ENCODE measurements at places on chromosomes 5 and 9. TPM values are rescaled to one million over a fixed set of nuclear protein-coding genes. Genes with fewer than 3 reads are reported as not detected.

DNA sequence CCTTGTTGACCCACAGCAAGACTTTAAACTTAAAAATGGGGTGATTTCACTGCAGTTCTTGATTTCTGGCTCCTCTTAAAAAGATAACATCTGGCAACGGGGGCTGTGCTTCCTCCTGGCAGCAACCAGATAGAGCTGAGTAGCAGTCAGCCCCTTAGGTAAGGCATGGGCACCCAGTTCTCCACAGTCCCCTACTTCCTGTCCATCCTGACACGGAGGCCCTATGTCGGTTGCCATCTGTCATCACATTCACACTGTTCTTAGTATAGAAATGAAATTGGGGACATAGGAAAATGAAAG is 11.7 kb downstream of the CD74 start:
- H3K4me1 ChIP-seq = no peaks in the 10 kb centered on the region
- peaks cover 41% of the 10 kb centered on the region for H3K36me3 ChIP-seq
- peak overlapping the region; percentile 31 for H3K27ac ChIP-seq
- no peak for DNase-seq

DNA sequence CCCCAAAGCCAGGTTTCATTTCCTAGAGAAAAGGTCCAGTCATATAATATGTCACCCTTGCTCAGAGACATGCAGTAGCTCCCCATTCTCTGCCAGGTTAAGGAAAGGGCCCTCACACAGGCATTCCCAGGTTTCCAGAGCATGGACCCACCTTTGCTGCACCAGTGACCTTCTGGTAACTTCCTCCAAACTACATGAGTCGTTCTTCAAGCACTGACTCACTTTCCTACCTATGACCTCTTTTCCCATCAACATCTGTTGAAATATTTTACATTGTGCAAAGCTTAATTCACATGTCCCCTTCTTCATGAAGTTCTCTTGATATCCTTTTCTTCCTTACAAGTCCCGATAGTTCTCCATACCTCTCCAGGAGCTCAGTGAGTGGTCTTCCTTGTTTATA is 25.9 kb downstream of the SH3TC2 start:
- peaks cover 20% of the 10 kb centered on the region for H3K4me1 ChIP-seq
- DNase-seq = peak; percentile 6
- H3K4me3 ChIP-seq = no peak overlapping the region
- no peaks in the 10 kb centered on the region for H3K36me3 ChIP-seq

DNA sequence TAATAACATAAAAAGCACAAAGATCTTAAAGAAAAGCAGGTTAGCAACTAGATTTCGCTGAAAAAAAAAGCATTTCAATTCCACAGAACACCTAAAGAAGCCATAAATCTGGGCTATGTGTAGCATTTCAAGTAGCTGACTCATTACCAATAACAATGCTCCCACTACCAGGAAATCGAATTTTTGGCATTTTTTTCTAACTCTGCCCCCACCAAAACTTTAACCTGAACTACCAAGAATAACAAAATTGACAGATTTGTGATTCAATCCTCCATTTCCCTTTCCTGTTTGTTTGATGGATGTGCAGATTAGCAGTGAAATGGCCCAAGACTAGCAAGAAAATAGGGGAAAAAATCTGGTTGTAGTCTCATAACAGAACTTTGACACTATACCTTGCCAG is 180.2 kb downstream of the RASEF start:
- no peak for DNase-seq
- no peaks in the 10 kb centered on the region for H3K27me3 ChIP-seq

GRCh38 chr5:127599847-127600246 is 49.0 kb upstream of the CTXN3 start:
- no peak overlapping the region for H3K4me3 ChIP-seq
- peaks cover 3% of the 10 kb centered on the region for H3K27me3 ChIP-seq
- DNase-seq = no peak
- peaks cover 7% of the 10 kb centered on the region for H3K4me1 ChIP-seq
- H3K36me3 ChIP-seq = no peaks in the 10 kb centered on the region
- no peak overlapping the region for H3K27ac ChIP-seq

- H3K27me3 ChIP-seq = no peaks in the 10 kb centered on the region
- no peaks in the 10 kb centered on the region for H3K36me3 ChIP-seq
- H3K4me3 ChIP-seq = peak overlapping the region; percentile 60
- peaks cover 47% of the 10 kb centered on the region for H3K4me1 ChIP-seq
- no peak for DNase-seq
Measured at GRCh38 chr5:157050050-157050449, 8.9 kb downstream of the HAVCR1 start.

DNA sequence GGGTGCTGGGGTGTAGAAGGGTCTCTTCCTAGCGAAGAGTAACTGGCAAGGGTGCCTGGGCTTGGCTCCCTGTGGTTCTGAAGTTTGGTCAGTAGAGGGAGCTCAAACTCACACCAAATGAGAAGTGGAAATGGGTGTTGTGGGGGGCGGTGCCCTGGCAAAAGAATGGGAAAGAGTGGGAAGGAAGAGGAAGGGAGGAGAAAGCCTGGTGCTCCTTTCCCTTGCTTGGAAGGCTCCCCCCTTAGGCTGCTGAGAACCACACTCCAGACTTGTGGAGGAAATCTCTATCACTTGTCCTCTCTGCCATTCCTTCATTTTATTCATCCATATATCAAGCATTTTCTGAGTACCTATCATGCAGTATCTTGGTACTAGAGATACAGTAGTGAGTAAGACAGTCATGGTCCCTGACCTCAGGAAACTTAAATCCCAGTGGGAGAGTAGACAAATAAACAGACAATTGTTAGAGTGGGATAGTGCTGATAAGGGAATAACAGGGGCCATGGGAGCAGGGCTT is 13.0 kb downstream of the SLC4A9 start:
- H3K27ac ChIP-seq = no peak overlapping the region
- H3K36me3 ChIP-seq = no peaks in the 10 kb centered on the region
- H3K27me3 ChIP-seq = no peaks in the 10 kb centered on the region

GRCh38 chr9:92947268-92948037 is at the start of gene FGD3:
Gene FGD3 (plus strand): TSS chr9:92947523. CDS start chr9:92976257, 28,734 bp downstream.
- H3K4me3 ChIP-seq = peak within 1 kb of the TSS; percentile 74
- no peaks in the 10 kb centered on the region for H3K27me3 ChIP-seq
- peak; percentile 60 for DNase-seq

GRCh38 chr9:28779243-28779642 is 1206.0 kb upstream of the C9orf72 start:
- no peak for DNase-seq
- H3K4me3 ChIP-seq = no peak overlapping the region
- H3K27ac ChIP-seq = no peak overlapping the region

DNA sequence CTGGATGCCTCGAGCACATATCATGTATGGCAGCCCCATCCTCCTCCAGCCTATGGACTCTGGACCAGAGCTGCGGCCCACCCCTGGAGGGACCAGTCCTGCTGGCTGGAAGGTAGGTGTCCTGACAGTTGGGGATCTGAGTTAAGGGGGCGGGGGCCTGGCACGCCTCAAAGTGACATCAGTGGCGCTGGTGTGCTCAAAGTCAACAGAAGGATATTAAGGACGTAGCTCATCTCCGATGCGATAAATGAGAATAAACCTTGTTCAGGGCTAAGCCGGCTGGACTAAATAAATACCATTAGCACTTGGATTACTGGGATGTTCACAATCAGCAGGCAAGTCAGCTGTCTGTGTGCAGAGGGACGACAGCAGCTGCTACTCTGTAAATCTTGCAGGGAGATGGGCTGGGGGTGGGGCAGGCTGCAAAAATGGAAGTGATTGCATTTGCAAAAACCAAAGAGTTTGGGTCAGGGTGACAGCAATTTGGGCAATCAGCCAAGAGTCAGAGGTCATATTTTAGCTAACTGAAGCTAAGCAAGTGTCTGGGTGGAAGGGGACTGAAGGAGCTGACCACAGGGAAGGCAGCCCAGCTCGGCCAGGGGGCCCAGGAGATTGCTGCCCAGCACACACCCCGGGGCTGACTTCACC is 80.0 kb upstream of the LRRTM2 start:
- H3K36me3 ChIP-seq = no peaks in the 10 kb centered on the region
- no peak overlapping the region for H3K4me3 ChIP-seq
- H3K27me3 ChIP-seq = no peaks in the 10 kb centered on the region
- peaks cover 12% of the 10 kb centered on the region for H3K4me1 ChIP-seq
- no peak overlapping the region for H3K27ac ChIP-seq

GRCh38 chr5:141941307-141941706 is 16.7 kb downstream of the PCDH12 start:
- no peak overlapping the region for H3K4me3 ChIP-seq
- no peaks in the 10 kb centered on the region for H3K27me3 ChIP-seq
- H3K27ac ChIP-seq = peak overlapping the region; percentile 64

GRCh38 chr9:119801311-119801710 is 432.1 kb upstream of the BRINP1 start:
- H3K27ac ChIP-seq = no peak overlapping the region
- peaks cover 1% of the 10 kb centered on the region for H3K27me3 ChIP-seq
- DNase-seq = no peak

- no peak overlapping the region for H3K4me3 ChIP-seq
- no peaks in the 10 kb centered on the region for H3K27me3 ChIP-seq
- peaks cover 15% of the 10 kb centered on the region for H3K4me1 ChIP-seq
- peaks cover 30% of the 10 kb centered on the region for H3K36me3 ChIP-seq
- DNase-seq = no peak
Measured at GRCh38 chr9:99867536-99867935, 38.9 kb upstream of the STX17 start.

GRCh38 chr5:16679863-16680262 is 63.1 kb upstream of the RETREG1 start:
- H3K4me1 ChIP-seq = no peaks in the 10 kb centered on the region
- no peak overlapping the region for H3K4me3 ChIP-seq
- DNase-seq = peak; percentile 16
- peaks cover 3% of the 10 kb centered on the region for H3K27me3 ChIP-seq
- H3K36me3 ChIP-seq = no peaks in the 10 kb centered on the region
- H3K27ac ChIP-seq = no peak overlapping the region

DNA sequence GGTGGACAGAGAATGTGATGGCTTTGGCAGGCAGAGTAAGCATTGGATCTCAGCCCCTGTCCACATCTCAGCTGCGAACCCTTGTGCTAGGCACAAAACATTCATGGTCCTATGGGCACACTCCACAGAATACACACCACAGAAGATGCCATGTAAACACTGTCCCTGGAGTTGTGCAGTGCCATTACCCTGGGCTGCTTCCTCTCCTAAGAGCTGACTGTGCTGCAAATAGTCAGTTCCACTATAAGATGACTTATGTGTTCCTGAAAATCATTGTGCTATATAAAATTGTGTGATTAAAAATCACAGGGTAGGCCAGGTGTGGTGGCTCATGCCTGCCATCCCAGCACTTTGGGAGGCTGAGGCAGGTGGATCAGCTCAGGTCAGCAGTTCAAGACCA is 31.9 kb upstream of the ATP6V1G1 start:
- H3K4me1 ChIP-seq = no peaks in the 10 kb centered on the region
- no peak overlapping the region for H3K4me3 ChIP-seq
- no peaks in the 10 kb centered on the region for H3K36me3 ChIP-seq
- H3K27me3 ChIP-seq = peaks cover 2% of the 10 kb centered on the region
- no peak overlapping the region for H3K27ac ChIP-seq
- no peak for DNase-seq

- H3K27me3 ChIP-seq = no peaks in the 10 kb centered on the region
- H3K27ac ChIP-seq = no peak overlapping the region
- peaks cover 11% of the 10 kb centered on the region for H3K4me1 ChIP-seq
- DNase-seq = no peak
Measured at GRCh38 chr5:37251665-37252064, 2.5 kb upstream of the CPLANE1 start.

GRCh38 chr5:135269931-135270421 is 129.1 kb downstream of the MACROH2A1 start:
- no peak for DNase-seq
- no peak overlapping the region for H3K27ac ChIP-seq

DNA sequence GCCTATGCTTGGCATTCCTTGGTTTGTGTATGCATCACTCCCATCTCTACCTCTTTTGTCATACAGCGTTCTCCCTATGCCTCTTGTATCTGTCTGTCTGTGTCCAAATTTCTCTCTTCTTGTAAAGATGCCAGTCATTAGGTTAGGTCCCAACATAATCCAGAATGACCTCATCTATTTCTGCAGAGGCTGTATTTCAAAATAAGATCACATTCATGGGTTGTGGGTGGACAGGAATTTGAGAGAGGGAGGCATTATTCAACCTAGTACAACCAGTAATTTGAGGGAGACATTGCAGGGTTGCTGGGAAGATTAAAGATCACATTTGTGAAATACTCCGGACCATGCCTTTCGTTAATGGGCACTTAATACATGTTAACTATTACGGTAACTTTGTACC is 155.0 kb downstream of the MAN2A1 start:
- no peak for DNase-seq
- H3K4me1 ChIP-seq = peaks cover 32% of the 10 kb centered on the region
- peaks cover 82% of the 10 kb centered on the region for H3K36me3 ChIP-seq
- H3K27ac ChIP-seq = no peak overlapping the region
- H3K27me3 ChIP-seq = no peaks in the 10 kb centered on the region

DNA sequence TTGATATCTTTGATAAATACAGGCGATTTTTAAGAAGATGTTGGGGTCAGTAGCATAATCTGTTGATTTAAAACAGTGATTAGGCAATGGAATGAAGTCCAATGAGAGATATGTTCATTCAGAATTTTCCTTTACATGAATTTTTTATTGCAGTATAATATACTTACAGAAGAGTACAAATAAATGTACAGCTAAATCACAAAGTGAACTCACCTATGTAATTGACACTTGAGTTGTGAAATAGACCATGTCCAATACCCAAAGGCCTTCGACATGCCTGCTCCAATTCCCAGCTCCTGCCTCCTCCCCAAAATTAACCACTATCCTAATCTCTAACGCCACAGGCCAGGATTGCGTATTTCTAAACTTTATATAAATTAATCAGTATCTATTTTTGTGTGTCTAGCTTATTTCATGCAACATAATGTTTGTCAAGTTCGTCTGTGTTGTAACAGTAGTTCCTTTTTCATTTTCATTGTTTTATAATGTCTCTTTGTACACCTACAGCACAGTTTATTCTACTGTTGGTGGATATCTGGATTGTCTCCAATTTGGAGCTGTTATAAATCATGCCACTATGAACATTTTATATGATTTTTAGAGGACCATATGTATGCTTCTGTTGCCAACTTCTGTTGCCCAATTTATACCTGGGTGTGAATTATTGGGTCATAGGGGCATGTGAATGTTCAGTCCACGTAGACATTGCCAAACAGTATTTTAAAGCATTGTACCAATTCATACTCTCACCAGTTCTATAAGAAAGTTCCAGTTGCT is 208.3 kb downstream of the TLE1 start:
- H3K27ac ChIP-seq = no peak overlapping the region
- no peaks in the 10 kb centered on the region for H3K27me3 ChIP-seq
- no peak for DNase-seq
- H3K4me1 ChIP-seq = no peaks in the 10 kb centered on the region
- no peak overlapping the region for H3K4me3 ChIP-seq
- no peaks in the 10 kb centered on the region for H3K36me3 ChIP-seq

Gene ALDH1A1
- not detected for total RNA-seq

Gene TAS2R1
- not detected for total RNA-seq

Gene EDIL3
- not detected for total RNA-seq

Gene RFX3
- total RNA-seq = 10.3 TPM

Gene SLC30A5
- total RNA-seq = 33.0 TPM

Gene STX17
- 33.3 TPM for total RNA-seq

Gene ATP6V1G1
- total RNA-seq = 34.1 TPM

Gene LCN1
- total RNA-seq = not detected

Gene OBP2B
- not detected for total RNA-seq

Gene PDE6A
- not detected for total RNA-seq

Gene SLC6A3
- not detected for total RNA-seq

Gene PTPN3
- 1.3 TPM for total RNA-seq

Gene TESK1
- 26.1 TPM for total RNA-seq

Gene IL13
- 4.8 TPM for total RNA-seq

Gene PCDHA1
- not detected for total RNA-seq

Gene ANAPC2
- 38.6 TPM for total RNA-seq

Gene COL23A1
- 0.11 TPM for total RNA-seq

Data from activated CD8-positive, alpha-beta T cell treated with anti-CD3 and anti-CD28 coated beads for 36 hours (primary cell).